ENCODE measurements at places on chromosomes 11 and 22.

GRCh38 chr11:66566221-66566620 lies 2.2 kb downstream of the CTSF start:
- no peak for DNase-seq

- DNase-seq, result no peak
Measured at GRCh38 chr11:118380571-118380970, 20.8 kb upstream of the ATP5MG start.

GRCh38 chr11:128205796-128206195 lies 381.6 kb downstream of the ETS1 start:
- no peak for DNase-seq

DNA sequence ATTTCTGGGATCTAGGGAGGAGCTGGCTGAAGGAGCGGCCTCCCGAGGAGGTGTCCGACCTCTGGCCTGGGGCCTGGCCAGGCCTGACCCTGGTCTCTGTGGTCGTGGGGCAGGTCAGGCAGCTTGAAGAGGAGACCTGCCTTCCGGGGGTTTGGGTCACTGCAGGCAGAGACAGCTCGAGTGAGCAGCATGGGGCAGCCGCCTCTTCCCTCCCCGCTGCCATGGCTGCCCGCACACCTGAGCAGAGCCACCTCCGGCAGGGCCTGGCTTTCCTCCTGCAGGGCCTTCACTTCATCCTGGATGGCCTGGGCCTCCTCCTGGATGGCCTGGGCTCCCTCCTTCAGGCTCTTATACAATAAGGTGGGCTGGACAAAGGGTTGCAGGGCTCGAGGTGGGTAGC lies 8.0 kb upstream of the NAALADL1 start:
- DNase-seq, result no peak

GRCh38 chr22:39250131-39250530 lies 5.3 kb upstream of the PDGFB start:
- no peak for DNase-seq

GRCh38 chr11:105000797-105001196 lies 22.2 kb downstream of the CASP5 start:
- peak; percentile 40 for DNase-seq

DNA sequence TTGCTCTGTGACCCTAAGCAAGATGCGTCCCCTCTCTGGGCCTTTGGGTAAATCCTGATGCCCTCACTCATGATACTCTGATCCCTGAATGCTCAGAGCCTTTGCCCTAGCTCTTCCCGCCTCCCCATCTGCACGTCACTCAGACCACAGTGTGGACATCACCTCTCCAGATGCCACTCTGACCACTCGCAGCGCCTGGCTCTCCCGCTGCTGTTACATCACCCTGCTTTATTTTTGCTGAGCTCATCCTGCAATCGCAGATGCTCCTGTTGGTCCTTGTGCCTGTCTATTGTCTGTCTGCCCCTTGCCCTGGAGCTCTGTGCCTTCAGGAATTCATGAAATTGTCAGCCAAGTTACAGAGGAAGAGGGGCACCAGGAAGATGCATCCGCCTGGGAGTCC lies 5.5 kb downstream of the OSM start:
- no peak for DNase-seq

DNA sequence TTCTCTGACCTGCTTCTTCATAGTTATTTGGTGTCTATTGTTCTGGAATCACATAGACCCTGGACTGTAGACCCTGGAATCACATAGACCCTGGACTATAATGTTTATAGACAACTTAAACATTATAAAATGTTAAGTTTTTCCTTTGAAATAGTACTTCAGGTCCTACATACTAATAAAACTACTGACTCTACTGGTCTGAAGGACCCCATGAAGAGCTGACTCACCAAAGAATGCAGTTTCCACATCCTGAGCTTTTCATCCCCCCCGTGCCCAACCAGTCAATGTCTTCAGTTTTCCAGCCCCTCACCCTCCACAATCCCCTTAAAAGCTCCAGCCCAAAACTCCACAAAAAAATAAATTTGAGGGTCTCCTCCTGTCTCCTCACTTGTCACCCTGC lies 6.6 kb upstream of the PLEKHA7 start:
- no peak for DNase-seq

Data from activated CD8-positive, alpha-beta memory T cell treated with anti-CD3 and anti-CD28 coated beads for 1 hour (primary cell).